ENCODE measurements at places on chromosomes 13 and 19.

DNA sequence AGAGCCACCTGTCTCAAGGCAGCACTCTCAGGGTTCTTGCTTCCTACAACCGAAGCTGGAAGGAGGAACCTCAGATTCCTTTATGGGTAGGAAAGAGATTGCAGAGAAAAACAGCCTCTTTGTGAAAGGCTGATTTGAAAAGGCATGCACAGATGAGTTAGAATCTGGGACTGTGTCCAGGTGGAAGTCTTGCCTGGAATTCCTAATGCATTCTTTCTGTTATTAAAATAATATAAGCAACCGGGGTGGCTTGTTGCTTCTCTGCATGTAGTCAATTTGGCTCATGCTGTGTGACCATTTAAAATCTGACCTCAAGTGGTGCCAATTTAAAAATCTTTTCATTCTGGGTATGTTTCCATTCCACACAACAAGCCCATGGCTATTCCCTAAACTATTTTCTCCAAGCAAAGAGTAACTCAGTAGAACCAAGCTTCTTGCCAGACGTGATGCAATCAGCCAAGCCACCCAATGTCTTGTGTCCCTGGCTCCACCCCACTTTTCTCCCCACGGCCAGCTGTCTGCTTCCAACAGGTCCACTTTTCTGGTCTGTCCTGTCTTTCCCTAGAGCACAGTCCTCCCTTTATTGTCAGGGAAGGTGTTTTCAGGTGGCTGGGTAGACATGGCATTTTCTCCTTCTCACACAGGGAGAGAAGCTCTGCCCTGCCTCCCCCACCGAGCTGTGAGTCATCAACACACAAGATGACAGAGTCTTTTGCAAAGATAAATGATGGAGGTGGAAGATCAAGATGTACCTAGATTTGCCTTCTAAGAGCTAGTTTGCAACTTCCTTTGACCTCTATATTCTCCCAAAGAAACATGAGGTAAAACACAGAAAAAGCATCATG, 394.3 kb downstream of the FOXO1 start:
- DNase-seq: peak; percentile 18

DNA sequence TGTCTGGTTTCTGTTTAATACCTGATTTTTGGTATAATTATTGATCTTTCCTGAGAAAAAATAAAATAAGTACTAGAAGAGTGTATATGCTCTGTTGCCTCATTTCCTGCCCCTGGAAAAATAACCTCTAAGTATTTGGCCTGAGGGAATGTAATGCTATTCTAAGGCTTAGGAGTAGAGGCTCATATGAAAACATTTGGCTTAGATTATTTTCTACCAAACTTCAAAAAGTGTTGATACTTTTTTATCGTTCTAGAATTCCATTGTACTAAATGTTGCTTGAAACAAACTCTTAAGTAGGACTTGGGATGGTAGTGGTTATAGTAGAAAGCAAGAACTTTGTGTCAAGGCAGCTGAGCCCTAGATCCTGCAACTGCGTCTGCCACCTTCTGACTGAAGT, 57.8 kb downstream of the COG3 start:
- DNase-seq: peak; percentile 30

DNA sequence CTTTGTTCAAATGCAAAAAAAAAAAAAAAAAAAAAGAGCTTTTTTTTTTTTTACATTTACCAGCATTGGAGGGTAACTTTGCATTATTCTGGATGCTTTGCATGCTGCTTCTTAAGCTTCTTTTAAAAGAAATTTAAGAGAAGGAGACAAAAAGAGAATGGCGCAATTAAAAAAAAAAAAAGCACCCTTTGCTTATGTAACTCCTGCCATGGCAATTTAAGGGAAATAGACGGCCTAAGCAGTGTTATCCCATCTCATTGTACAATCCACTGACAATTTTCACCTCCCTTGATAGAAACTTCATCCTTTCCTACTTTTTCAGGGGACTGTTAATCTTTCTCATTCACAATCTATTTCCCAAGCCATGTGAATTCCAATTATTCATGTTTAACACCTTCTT, 129.8 kb downstream of the KCTD12 start:
- DNase-seq: no peak

- DNase-seq: no peak
Measured at GRCh38 chr13:27113436-27113835, 58.2 kb downstream of the USP12 start.

DNA sequence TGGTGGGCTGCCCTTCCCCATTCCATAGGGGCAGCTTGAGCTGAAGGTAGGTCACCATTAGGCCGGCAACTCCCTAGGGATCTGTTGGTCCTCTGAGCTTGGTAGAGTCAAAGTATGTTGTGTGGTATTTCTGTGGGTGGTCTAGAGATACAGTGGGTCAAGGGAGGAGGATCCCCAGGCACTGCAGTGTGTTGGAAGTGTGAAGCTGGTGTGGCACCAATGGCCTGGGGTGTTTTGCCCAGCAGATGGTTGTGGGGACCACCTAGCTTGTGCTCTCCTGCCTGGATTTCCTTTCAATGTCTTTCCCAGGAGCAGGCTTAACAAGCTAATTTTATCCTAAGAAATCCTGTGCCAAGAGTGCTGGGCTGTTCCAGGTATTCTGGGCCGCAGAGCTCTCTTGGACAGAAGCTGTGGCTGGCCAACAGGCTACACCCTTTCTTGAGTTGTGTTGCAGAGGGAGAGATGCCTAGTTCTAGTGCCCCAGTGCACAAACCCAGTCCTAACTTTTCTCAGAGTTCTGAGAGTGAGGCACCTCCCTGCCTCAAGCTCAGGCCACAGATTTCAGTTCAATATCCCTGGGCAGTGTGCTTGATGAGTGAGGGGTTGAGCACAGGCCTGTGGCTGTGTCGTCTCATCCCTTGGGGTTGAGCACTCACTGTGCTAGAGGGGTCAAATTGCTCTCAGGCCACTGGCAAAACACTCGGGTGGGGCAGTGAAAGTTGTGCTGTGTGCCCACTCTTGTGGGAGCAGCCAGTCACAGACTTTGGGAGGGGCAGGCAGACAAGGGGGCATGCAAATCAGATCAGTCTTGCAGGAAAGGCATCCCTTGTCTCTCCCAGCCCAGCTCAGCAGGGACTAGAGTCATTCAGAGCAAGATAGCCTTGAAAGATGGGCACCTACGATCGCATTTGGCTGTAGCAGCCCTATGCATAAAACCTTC, 1806.1 kb upstream of the MIR17HG start:
- DNase-seq: no peak

- no peak for DNase-seq
Measured at GRCh38 chr13:19597523-19597922, 35.9 kb upstream of the MPHOSPH8 start.

DNA sequence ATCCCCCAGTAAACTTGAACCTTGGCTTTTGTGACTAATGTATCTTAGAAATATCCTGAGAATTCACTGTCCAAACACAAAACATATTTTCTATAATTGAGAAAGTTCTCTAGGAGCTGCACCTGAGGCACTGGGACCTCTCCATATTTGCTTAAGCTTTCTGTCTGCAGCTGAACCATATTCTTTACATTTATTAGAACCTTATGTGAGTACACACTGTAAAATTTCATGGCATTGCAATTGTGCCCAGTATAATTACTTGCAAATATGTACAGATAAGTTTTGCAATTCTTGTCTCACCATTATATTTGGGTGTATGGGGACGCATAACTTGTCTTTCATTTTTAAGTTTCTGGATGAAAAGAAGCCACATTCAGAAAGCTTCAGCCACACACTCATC, 280.7 kb upstream of the KLHL1 start:
- DNase-seq: no peak

DNA sequence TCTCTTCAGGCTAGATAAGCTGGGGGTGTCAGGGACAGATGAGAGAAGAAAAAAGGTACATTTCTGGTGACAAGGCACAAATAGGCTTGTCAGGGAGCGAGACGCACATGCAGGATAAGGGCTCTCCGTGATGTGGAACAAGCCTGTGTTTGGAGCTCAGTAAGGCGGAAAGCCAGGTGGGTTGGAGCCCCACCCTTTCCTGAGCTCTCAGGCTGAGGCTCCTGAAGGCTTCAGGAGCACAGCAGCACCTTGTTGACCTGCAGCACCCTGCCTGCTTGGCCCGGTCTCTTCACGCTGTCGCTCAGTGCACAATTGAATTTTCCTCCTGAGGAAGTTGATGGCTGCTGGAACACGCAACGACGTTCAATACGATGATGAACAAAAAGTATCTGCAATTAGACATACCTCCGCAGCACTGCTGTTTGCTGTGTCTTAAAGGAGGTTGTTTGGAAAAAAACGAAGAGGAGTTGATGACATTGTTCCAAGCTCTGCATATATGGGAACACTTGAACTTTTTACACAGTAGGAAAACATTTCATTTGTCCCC, 29.3 kb downstream of the SERP2 start:
- DNase-seq: no peak

DNA sequence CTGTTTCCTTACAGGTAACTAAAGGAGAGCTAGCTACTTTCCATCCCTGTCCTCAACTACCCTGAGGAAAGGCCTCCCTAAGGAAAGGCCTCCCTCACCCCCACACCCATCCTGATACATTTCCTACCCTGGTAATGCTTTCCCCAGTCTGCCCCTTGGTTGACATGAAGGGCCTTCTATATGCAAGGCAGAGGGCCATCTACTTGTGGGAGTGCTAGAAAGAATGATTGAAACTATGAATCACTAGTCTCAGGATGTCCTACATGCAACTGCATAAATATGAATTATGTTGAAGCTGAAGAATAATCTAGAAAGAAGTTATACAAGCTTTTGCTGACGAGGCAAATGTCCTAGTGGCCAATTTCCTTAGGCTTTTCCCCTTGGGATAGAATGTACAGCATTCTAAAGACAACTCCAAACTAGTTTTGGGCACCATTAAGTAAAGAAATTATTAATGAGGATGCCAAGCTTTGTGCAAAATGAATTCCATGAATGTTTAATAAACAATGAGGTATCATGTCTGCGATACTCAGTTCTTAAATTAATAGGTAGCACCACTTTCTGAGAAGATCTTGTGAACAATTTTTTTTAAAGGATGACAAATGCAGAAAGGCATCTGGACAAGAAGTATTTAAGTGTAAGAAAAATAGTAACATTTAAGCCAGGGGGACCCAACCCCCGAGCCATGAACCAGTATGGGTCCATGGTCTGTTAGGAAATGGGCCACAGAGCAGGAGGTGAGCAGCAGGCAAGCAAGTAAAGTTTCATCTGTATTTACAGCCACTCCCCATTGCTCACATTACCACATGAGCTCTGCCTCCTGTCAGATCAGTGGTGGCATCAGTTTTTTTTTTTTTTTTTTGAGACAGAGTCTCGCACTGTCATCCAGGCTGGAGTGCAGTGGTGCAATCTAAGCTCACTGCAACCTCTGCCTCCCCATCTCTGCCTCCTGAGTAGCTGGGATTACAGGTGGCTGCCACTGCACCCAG, 223.0 kb downstream of the LHFPL6 start:
- no peak for DNase-seq

DNA sequence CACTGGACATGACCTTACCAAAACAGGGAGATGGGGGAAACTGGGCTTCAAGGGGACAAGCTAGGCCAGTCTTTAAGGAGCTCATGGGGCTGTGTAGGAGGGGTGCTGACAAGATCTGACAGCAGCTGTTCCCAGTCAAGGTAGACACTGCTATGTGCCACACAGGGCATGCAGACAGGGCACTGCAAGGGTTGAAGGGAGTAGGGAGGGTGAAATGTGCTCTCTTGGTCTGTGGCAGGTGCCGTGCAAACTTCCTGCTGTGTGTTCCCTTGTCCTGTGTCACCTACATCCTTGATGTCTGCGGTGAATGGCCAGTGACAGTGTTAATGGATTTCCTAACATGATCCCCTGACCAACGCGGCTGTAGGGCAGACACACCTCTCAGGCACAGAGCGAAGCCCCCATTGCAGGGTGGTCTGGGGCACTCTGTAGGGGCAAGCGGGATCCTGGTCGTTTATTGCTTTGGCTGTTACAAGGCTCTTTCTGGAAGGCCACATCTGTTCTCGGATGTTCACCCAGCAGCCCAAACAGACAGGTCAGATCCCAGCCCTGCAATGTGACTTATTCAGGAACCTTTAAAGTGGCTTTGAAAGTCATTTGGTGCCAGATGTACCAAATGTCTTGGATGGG, 199.5 kb upstream of the ZNF536 start:
- no peak for DNase-seq

GRCh38 chr19:13195678-13196077, 45.5 kb downstream of the IER2 start:
- no peak for DNase-seq

GRCh38 chr13:102235689-102236088, 166.2 kb downstream of the FGF14 start:
- no peak for DNase-seq

All from AG09319 (cell line).